ENCODE measurements at places on chromosomes 5 and 9.

- DNase-seq: no peak
Observed at GRCh38 chr9:36938617-36939016, 95.5 kb downstream of the PAX5 start.

DNA sequence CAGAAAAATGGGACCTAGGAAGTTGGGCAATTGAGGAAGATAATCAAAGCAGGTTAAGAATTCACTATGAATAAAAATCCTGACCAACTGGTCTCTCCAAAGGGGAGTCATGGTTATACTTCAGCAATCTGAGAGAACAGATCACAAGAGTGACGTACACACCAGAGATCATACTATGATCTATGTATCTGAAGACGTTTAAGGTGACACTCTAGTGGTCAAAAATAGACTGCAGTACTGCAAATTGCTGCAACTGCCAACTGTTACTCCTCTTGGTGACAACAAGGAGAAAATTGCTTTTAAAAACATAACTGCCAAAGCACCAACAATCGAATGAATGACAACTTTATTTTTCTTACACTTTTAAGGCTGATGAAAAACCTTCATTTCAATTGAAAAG lies 4.9 kb downstream of the AK6 start:
- DNase-seq: no peak

GRCh38 chr9:137461663-137462395 lies 2.7 kb upstream of the NSMF start:
- peak; percentile 59 for DNase-seq

- no peak for DNase-seq
Observed at GRCh38 chr5:168743617-168744016, 164.4 kb upstream of the PANK3 start.

- no peak for DNase-seq
Observed at GRCh38 chr9:85859765-85860164, 81.2 kb upstream of the NAA35 start.
